Stimulated activated effector memory CD8-positive, alpha-beta T cell treated with anti-CD3 and anti-CD28 coated beads, Interleukin-12 subunit alpha, Interleukin-12 subunit beta, amount 100 ng/mL, for 72 hours (primary cell): ENCODE measurements at places on chromosomes 5 and 9.
A peak's percentile ranks its signal among the peaks of the same experiment; 100 is the strongest.

DNA sequence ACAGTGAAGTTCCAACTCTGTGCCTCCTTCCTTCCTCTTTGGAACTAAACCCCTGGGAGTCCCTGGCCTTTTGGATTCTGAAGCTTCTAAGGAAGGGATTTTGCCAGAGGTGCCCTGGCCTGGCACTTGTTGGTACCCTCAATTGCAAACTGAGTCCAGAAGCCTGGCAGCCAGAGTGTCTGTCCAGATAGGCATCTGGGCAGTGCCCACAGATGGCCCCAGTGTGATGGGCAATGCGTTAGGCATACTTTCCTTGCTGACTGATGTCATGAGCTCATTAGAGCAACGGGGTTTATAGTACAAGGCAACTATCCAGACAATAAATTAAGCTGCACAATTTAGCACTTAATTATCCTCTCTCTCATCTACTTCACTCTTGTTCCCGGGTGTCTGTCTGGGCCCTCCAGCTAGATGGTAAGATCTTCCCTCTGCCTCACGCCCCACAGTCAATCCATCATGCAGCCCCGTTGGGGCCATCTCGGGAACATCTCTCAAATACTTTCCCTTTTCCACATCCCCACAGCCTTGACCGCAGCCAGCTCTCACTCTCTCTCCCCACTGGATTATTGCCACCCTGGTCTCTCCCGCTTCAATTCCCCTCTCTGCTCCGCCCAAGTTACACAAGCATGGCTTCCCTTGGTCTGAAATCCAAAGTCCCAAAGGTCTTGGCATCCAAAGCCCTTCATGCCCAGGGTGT, 157.5 kb upstream of the SMIM23 start:
- no peak for DNase-seq

GRCh38 chr5:80071510-80072021, 36.4 kb downstream of the THBS4 start:
- no peak for DNase-seq

GRCh38 chr5:156920042-156920860, 42.8 kb downstream of the TIMD4 start:
- DNase-seq, result peak; percentile 47

DNA sequence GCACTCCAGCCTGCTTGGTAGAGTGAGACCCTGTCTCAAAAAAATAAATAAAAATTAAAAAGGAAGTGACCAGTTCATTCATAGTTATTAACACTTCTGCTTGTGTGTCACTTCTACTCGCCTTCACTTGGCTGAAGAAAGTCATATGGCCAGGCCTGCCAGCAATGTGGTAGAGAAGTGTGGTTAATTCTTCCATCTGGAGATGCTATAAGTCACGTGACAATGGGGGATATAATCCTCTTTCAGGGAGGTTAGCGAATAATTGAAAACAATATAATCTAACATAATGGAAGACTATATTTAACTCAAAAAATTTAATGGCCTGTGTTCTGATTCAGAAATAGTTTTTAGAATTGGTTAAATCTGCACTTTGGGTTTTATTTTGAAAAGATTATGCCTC, 305.6 kb downstream of the DOCK8 start:
- DNase-seq, result no peak

DNA sequence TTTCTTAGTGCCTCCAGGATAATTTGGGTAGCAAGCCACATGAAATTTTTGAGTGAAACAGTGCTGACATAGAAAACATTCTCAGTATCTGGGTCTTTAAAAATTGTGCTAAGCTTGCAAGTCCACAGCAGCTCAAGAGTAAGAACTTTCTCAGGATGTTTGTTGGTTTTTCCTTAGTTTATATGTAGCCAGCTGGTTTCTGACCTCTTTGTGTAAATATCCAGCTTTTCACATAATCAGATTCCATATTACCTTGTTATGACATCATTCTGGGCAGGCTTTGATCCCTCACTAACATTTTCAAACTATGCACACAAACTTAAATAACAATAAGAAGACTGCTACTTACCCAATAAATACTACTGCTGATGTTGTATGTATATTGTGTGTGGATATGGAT, 82.9 kb upstream of the VCAN start:
- no peak for DNase-seq

DNA sequence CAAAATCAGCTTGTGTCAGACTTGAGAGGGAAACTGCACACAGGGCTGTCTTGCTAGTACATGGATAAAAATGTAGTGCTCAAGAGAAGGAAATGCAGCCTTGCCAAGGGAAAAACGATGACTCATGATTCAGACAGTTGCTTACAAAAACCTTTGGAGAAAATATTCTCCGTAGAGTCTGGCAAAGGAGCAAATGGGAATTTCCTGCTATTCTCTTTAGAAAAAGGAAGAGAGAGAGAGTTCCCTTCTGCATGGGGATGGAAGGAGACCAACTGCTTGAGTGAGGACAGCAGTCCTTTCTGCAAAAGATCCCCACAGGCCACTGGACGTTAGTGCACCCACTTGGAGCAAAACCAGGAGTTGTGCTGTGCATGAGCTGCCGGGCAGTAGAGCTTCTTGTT, 7.6 kb downstream of the IFNB1 start:
- DNase-seq, result no peak

DNA sequence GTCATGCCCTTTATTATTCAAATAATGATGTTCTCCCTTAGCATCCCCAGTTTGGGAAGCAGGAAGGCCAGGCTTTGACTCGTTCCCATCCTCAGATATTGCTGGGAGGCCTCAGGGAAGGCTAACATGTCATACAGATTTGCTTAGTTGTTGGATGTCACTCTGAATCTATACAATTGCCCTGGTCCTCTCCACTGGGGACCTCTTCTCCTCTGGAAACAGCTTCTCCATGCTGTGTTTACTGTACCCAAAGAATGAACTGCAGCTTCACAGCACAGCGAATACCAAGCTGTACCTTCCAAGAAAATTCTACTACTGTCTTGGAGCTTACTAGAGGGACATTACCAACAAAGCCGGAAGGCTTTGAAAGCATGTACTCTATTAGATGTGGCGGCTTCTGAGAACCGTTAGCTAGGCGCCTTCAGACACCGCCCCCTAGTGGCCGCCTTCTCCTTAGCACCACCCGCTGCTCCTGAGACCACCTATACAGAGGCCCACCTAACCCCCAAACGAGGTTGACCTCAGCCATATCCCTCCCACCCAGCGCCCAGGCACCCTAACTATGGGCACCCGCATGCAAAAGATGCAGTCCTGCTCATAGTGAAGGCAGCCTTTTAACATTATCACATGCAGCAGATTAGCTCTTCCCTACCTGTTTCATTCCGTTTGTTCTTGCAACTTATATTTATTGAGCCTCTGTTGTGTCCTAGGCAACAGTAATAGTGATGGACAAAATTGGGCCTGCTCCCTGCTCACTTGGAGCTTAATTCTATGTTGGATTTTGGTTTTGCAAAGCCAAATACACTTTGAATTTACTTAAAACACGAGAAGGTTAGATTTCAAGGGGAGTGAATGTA, 34.9 kb upstream of the FOXI1 start:
- DNase-seq, result no peak

GRCh38 chr9:71814226-71814625, 45.9 kb upstream of the CEMIP2 start:
- DNase-seq, result no peak

- no peak for DNase-seq
Observed at GRCh38 chr9:115107701-115108100, 10.3 kb downstream of the TNC start.

- DNase-seq, result no peak
Observed at GRCh38 chr9:438961-439768, 224.5 kb downstream of the DOCK8 start.

GRCh38 chr9:6055216-6055615, 39.8 kb upstream of the RANBP6 start:
- peak; percentile 68 for DNase-seq

GRCh38 chr5:174832811-174833210, 108.4 kb downstream of the MSX2 start:
- DNase-seq, result no peak

DNA sequence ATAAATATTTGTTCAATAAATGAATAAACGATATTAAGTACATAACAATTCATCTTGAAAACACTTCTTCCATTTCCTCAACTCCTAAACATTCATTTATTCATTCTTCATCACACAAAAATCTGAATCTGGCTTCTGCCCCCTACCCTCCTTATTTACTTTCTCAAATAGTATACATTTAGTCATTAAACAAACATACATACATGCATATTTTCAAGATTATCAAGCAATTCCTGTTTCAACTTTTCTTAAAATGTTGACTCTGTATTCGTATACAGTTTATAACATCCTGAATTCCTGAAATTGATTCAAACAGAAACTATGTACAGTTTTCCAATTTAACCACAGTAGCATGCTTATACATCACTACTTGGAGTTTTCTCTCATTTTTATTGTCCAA, 129.0 kb downstream of the MUSK start:
- DNase-seq, result no peak

- no peak for DNase-seq
Observed at GRCh38 chr5:144778561-144778960, 607.9 kb downstream of the KCTD16 start.

DNA sequence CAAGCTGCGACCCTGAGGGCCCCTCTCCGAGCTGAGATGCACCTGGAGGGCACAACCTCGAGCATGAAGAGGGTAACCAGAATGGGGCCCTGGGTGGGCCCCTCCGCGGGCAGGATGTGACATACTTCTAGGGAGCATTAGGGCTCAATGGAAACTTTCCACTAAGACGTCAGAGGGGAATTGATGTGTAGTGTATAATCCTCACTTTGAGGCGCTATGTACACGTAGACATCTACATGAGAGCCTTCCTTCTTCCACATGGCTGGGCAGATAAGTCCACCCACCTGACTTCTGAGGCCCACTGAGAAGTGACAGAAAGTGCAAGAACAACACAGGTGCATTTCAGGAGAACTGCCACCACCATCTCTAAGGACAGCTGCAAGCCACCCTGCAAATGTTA, 61.0 kb downstream of the DAP start:
- DNase-seq, result no peak

DNA sequence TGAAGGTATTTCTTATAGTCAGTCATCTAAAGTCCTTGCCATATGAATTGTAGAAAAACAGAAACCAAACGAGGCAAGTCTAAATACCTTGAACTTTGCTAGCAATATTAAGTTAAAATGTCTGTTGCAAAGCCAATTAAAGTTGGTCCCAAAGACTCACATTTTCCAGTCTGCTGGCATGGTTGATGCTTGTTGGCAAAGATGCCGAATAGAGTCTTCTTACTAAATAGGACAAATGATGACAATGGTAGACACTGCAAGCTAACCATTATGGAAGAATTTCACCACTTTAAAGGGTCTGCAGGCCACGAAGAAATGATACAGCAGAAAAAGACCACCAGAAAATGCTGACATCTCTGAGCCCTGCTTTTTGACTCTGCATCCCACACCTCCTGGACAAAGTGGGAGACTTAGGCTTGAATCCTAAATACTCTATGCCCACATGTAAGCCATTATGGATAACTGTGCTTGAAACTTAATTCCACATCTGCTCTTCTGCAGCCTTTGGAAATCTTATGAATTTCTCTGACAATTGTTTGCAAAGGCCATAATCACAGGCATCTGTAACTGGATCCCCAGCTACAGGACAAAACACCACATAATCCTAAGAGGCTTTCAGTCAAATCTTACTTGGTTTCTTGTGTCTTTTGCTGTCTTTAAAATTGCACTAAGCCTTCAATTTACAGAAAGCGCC, 61.3 kb downstream of the LHFPL2 start:
- DNase-seq, result no peak

GRCh38 chr5:24264547-24264946, 380.2 kb downstream of the CDH10 start:
- DNase-seq, result no peak

DNA sequence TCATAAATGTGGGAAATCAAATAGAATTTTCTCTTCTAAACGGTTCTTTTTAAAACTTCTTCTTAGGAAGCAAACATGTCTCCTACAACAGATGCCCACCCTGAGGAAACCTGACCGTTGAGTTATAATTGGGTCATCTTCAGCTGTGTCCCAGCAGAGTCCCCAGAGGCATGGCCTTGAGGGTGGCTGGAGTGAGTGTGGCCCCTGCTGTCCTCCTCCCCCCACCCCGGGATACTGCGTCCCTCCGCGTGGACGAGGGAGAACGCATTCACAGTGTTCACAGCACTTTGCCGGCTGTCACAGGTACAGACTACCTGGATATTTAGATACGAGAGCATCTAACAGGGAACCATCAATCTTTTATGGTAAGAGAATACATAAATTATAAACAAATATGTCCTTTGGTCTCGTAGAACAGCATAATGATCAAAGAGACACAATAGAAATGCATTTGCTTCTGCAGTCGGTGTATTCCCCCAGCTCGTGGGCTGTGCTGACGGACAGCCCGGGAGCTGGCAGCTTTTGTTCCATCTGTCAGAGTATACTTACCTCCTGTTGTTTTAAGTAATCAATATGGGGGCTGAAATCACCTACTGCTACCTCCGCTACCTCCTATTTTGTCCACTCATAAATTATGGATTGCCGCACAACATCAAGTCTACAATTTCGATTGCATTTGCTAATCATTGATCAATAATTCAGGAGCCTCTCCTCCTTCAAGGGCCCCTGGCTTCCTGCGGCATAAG, 214.7 kb downstream of the IRX2 start:
- DNase-seq, result no peak

GRCh38 chr9:125759764-125760129, 12.6 kb downstream of the PBX3 start:
- no peak for DNase-seq

GRCh38 chr5:124200381-124200780, 546.1 kb downstream of the ZNF608 start:
- DNase-seq, result no peak

DNA sequence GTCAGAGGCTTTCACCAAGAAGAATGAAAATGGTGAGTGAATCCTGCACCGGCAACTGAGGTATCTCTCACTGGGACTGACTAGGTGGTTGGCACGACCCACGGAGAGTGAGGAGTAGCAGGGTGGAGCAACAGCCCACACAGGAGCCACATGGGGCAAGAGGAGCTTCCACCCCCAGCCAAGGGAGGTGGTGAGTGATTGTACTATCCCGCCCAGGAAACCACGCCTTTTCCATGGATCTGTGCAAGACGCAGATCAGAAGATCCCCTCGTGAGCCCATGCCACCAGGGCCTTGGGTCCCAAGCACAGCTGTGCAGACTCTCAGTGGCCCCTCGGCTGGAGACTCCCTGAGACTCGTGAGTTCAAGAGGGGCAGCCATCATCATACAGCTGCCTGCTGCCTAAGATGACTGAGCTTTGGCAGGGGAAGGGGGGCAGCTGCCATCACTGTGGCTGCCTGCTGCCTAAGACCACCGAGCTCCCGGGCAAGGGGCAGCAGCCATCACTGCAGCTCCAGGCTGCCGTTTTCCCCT, 229.5 kb downstream of the AP3B1 start:
- DNase-seq, result no peak

DNA sequence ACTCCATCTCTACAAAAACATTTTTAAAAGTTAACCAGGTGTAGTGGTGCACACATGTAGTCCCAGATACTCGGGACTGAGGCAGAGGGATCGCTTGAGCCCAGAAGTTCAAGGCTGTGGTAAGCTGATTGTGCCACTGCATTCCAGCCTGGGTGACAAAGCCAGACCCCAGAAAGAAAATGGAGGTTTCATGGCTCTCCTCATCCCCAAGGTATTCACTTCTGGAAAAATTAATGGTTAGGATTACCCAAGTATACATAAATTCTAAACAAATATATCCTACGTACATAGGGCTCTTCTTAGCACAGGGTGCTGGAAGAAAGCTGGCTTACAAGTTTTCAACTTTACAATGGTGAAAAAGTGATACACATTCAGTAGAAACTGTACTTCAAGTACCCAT, 18.6 kb upstream of the RECK start:
- DNase-seq, result no peak

GRCh38 chr5:160537116-160537515, 115.5 kb downstream of the PTTG1 start:
- DNase-seq, result no peak

GRCh38 chr5:138054847-138055558, 22.1 kb upstream of the FAM13B start:
- no peak for DNase-seq
